ENCODE measurements at places on chromosomes 1 and 21. TPM values are rescaled to one million over a fixed set of nuclear protein-coding genes. Genes with fewer than 3 reads are reported as not detected.

Gene RIPK4
- total RNA-seq: 41.0 TPM

Gene LRRC39
- total RNA-seq: not detected

Gene UBR4
- 49.5 TPM for total RNA-seq

Gene RHOU
- 0.07 TPM for total RNA-seq

Gene CASZ1
- total RNA-seq: 36.1 TPM

Gene IL20
- total RNA-seq: not detected

Gene PDZK1
- total RNA-seq: 0.56 TPM

Gene CNR2
- total RNA-seq: not detected

Gene PPM1J
- 6.4 TPM for total RNA-seq

Gene CD5L
- total RNA-seq: not detected

Gene CFHR4
- total RNA-seq: not detected

Gene MARK1
- total RNA-seq: 6.0 TPM

Gene AKR7A3
- total RNA-seq: 0.19 TPM

Gene PADI2
- total RNA-seq: 3.9 TPM

Gene USH2A
- total RNA-seq: not detected

Gene KIF14
- 10.2 TPM for total RNA-seq

Gene PLXNA2
- total RNA-seq: 23.6 TPM

Gene FOXO6
- total RNA-seq: not detected

Gene ELOA
- 36.7 TPM for total RNA-seq

Gene CD101
- 0.14 TPM for total RNA-seq

Gene SLC66A1
- 13.7 TPM for total RNA-seq

Gene CACNA1S
- not detected for total RNA-seq

Gene SLC19A2
- 9.0 TPM for total RNA-seq

Gene CRABP2
- 591 TPM for total RNA-seq

Gene BMP8B
- total RNA-seq: under 0.01 TPM
